ENCODE measurements at places on chromosomes 4 and X. TPM values are rescaled to one million over a fixed set of nuclear protein-coding genes. Genes with fewer than 3 reads are reported as not detected.
A peak's percentile ranks its signal among the peaks of the same experiment; 100 is the strongest.

MID2 gene
- total RNA-seq = 8.6 TPM

PTCHD1 gene
- total RNA-seq = not detected

DNA sequence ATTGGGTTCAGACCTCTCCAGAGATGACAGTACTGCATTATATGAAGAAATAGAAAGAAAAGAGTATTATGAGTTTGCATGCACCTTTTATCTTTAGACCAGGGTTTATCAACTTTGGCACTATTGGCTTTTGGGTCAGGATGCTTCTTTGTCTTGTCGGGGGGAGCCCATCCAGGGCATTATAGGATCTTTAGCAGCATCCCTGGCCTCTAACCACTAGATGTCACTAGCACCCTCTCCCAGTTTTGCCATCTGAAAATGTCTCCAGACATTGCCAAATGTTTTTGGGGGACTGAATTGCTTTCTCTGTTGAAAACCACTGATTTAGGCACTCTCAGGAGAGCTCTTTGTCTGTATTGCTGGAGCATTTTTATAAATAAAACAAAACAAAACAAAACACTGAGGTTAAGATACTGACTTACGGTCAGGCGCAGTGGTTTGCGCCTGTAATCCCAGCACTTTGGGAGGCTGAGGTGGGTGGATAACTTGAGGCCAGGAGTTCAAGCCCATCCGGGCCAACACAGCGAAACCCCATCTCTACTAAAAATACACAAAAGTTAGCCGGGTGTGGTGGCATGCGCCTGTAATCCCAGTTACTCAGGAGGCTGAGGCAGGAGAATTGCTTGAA is 23.6 kb downstream of the CA5B start:
- no peaks in the 10 kb centered on the region for H3K36me3 ChIP-seq
- peaks cover 35% of the 10 kb centered on the region for H3K4me1 ChIP-seq
- no peaks in the 10 kb centered on the region for H3K27me3 ChIP-seq
- peak; percentile 55 for DNase-seq
- H3K27ac ChIP-seq = peak overlapping the region; percentile 46
- H3K4me3 ChIP-seq = no peak overlapping the region

ELF4 gene
- 16.5 TPM for total RNA-seq

GRCh38 chr4:26080870-26081628 is 167.0 kb downstream of the SMIM20 start:
- H3K27me3 ChIP-seq = peaks cover 5% of the 10 kb centered on the region
- DNase-seq = no peak
- H3K4me1 ChIP-seq = peaks cover 83% of the 10 kb centered on the region
- H3K36me3 ChIP-seq = peaks cover 5% of the 10 kb centered on the region
- H3K4me3 ChIP-seq = no peak overlapping the region
- peak overlapping the region; percentile 79 for H3K27ac ChIP-seq

DNA sequence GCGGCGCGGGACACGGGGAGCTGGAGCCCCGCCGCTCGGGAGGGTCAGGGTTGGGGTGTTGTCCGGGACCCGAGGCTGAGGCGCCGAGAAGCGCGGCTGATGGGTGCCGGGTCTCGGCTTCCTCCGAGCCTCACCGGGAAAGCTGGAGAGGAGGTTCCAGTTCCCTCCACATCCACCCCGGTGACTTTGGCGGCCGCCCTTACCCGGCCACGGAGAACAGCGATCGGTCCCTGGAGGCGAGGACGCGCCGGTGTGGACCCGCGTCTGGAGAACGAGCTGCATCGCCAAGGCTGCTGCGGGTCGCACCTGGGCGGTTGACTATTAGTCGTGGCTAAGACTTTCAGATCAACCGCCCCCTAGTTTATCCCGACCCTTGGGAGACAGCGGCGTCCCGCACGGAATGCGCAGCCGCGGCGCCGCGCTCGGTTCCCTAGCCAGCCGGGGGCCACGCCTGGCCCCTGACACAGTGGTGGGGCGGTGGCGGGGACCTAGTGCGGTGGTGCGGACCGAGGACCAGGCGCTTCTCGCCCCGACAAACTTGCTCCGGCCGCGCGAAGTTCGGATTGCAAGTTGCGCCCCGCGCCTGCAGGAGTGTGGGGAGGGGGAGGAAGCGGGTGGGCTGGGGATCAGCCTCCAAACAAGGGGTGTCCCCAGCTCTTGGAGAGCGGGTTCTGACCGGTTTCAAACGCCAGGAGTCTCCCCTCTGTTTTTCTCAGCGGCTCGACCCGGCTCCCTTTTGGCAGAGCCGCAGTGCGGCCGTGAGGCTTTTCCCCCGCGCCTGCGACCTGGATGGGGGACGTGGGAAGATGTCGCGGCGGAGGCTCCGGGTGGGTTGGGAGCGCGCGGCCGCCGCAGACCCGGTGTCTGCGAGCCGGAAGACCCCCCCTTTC is 568 bp downstream of the FHDC1 start:
- peaks cover 44% of the 10 kb centered on the region for H3K27me3 ChIP-seq
- H3K27ac ChIP-seq = no peak overlapping the region
- no peaks in the 10 kb centered on the region for H3K36me3 ChIP-seq
- peak overlapping the region; percentile 59 for H3K4me3 ChIP-seq
- H3K4me1 ChIP-seq = peaks cover 16% of the 10 kb centered on the region
- DNase-seq = peak; percentile 22

- no peaks in the 10 kb centered on the region for H3K36me3 ChIP-seq
- no peak for DNase-seq
- H3K27me3 ChIP-seq = no peaks in the 10 kb centered on the region
These were observed 351.3 kb downstream of the NAP1L3 start for GRCh38 chrX:93322110-93322509.

DNA sequence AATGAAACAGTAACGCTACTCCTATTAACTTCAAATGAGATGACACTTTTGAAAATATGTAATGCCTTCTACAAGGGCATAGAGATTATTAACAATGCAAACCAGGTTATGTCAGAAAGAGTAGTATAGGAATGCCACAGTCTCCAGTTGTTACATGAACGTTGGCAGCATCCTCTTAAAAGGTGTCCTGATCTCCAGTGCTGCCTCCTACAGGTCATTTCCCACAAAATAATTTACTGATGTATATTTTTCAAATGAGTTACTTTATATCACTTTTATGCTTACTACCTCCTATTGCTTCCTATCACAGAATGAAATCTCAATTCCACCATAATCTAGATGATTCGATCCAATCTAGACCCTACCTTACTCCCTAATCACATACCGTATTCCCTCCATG is 195.2 kb upstream of the EPHA5 start:
- DNase-seq = no peak
- H3K27me3 ChIP-seq = no peaks in the 10 kb centered on the region
- no peak overlapping the region for H3K27ac ChIP-seq
- no peaks in the 10 kb centered on the region for H3K4me1 ChIP-seq
- no peaks in the 10 kb centered on the region for H3K36me3 ChIP-seq

DNA sequence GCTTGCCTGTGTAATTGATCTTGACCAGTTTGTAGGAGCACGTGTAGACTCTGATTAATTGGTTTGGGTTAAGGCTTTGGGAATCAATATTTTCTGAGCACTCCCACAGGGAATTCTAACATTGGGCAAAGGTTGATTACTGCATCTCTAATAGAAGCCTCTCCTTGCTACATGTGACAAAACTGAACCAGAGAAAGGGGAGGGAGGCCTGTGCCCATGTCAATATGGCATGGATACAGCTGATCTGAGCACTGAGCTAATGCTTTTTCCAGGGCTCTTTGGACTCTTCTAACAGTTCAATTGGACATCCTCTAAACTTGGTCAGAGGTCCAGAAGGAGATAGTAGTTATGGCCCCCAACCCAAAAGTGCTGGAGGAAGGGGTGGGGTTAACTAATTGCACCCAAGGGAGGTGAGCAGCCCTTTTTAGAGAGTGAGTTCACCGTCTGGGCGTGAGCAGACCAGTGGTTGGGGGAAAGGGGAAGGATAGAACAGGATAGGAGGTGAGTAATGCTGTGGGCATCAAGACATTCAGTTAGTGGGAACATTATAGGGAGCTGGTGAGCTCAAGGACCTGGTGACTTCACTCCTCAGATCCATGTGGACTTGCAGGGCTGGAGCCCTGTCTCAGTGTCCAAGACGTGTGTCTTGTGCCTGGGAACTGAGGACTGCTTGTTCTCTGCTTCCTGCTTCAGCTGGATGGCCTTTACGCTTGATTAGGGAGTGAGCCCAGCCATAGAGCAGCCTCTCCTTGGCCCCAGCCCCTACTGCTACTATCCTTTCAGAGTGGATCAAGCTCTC is 22.8 kb downstream of the MSN start:
- no peak overlapping the region for H3K4me3 ChIP-seq
- peaks cover 22% of the 10 kb centered on the region for H3K36me3 ChIP-seq
- H3K27ac ChIP-seq = peak overlapping the region; percentile 62
- no peak for DNase-seq
- peaks cover 92% of the 10 kb centered on the region for H3K4me1 ChIP-seq

- no peak overlapping the region for H3K4me3 ChIP-seq
- H3K27me3 ChIP-seq = no peaks in the 10 kb centered on the region
- DNase-seq = no peak
- no peaks in the 10 kb centered on the region for H3K4me1 ChIP-seq
These were observed 269.7 kb upstream of the PCDH7 start for GRCh38 chr4:30450474-30450873.

- H3K27me3 ChIP-seq = no peaks in the 10 kb centered on the region
- H3K4me3 ChIP-seq = peak within 1 kb of the TSS; percentile 88
- peaks cover 26% of the 10 kb centered on the region for H3K4me1 ChIP-seq
- peak within 1 kb of the TSS; percentile 97 for H3K27ac ChIP-seq
- peaks cover 14% of the 10 kb centered on the region for H3K36me3 ChIP-seq
These were observed at the start of gene RIBC1 for GRCh38 chrX:53422861-53423306. RIBC1 (plus strand) TSS chrX:53422873; CDS start chrX:53426277, 3,404 bp downstream.

- peak overlapping the region; percentile 100 for H3K4me3 ChIP-seq
- peaks cover 36% of the 10 kb centered on the region for H3K4me1 ChIP-seq
- H3K27ac ChIP-seq = peak overlapping the region; percentile 100
- no peaks in the 10 kb centered on the region for H3K27me3 ChIP-seq
- peaks cover 26% of the 10 kb centered on the region for H3K36me3 ChIP-seq
These were observed 1.1 kb downstream of the HCFC1 start for GRCh38 chrX:153970357-153971123.

GRCh38 chr4:104490096-104490769 is 4.5 kb downstream of the CXXC4 start:
- H3K36me3 ChIP-seq = no peaks in the 10 kb centered on the region
- H3K27me3 ChIP-seq = peaks cover 50% of the 10 kb centered on the region
- peaks cover 24% of the 10 kb centered on the region for H3K4me1 ChIP-seq
- H3K27ac ChIP-seq = no peak overlapping the region

GDPD2 gene
- not detected for total RNA-seq

DNA sequence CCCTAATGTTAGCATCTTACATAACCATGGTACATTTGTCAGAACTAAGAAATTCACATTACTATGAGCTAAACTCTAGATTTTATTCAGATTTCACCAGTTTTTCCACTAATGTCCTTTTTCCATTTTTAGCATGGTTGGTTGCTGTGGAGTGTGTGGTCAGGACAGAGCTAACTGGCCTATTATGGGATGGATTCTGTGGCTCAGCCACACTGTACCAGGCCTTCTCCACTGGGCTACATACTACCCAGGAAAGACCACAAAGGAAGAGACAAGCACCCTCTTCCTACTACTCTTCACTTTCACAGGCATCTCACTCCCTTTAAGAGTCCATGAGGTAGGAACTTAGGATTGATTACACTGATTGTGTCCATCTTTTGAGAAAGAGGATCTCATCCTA is 67.4 kb downstream of the ZNF827 start:
- no peak overlapping the region for H3K4me3 ChIP-seq
- H3K27ac ChIP-seq = no peak overlapping the region
- H3K36me3 ChIP-seq = peaks cover 23% of the 10 kb centered on the region
- H3K27me3 ChIP-seq = no peaks in the 10 kb centered on the region
- no peak for DNase-seq

DNA sequence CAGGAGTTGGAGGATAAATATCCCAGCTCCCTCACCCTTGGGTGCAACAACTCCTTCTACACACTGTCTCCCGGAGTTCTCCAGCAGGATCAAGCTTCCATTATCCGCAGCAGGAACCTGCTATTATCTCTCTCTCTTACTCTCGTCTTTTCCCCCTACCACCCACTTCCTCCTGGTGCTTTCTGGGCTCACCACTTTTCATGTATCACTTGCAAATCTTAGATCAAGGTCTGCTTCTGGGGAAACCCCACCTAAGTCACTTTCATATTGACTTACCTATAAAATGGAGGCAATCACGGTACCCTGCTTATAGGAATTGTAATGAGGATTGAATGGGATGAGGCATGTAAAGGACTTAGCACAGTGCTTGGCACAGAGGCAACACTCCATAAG is 589.5 kb downstream of the BCOR start:
- H3K27ac ChIP-seq = no peak overlapping the region
- DNase-seq = peak; percentile 52
- peaks cover 24% of the 10 kb centered on the region for H3K4me1 ChIP-seq
- H3K4me3 ChIP-seq = no peak overlapping the region
- no peaks in the 10 kb centered on the region for H3K27me3 ChIP-seq

- no peak overlapping the region for H3K27ac ChIP-seq
- no peaks in the 10 kb centered on the region for H3K27me3 ChIP-seq
- H3K36me3 ChIP-seq = peaks cover 46% of the 10 kb centered on the region
These were observed 6.6 kb upstream of the FAM53A start for GRCh38 chr4:1690698-1691097.

TMLHE gene
- total RNA-seq = 14.7 TPM

DNA sequence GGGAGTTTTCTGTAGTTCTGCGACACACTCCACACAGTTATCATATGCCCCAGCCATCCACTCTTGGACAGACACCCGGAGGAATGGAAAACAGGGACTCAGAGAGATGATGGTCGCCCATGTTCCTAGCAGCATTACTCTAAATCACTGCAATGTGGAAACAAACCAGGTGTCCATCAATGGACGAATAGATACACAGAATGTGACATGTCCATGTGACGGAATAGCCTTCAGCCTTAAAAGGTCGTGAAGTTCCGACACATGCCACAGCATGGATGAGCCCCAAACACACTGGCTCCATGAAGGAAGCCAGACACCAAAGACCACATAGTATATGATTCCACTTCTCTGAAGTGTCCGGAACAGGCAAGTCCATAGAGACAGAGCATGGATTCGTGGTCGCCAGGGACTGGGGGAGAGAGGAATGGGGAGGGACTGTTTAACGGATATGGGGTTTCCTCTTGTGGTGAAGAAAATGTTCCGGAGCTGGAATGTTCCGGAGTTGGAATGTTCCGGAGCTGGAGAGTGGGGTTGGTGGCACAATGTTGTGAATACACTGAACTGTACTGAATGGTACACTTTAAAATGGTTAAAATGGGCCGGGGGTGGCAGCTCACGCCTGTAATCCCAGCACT is 28.7 kb upstream of the AFAP1 start:
- DNase-seq = no peak
- H3K4me3 ChIP-seq = peak overlapping the region; percentile 2
- H3K27ac ChIP-seq = peak overlapping the region; percentile 74
- H3K27me3 ChIP-seq = no peaks in the 10 kb centered on the region

DNA sequence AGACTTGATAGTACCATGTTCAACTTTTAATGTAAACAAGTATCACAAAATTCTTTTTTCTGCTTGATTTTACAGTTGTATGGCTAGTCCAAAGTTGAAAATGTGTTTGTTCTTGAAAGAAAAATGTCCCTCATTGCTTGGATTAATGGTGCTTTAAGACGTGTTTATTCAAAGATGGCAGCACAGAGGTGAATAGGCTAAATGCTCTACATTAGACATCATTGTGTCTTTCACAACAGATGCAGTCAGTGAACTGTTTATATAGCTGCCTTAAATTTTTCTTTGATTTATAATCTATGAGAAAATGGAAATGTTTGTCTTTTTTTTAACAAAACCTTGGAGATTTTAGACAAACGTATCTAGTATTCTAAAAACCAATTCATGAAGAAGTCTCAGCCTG is 137.3 kb downstream of the BMPR1B start:
- no peak overlapping the region for H3K27ac ChIP-seq
- no peak for DNase-seq
- no peak overlapping the region for H3K4me3 ChIP-seq
- no peaks in the 10 kb centered on the region for H3K36me3 ChIP-seq
- H3K4me1 ChIP-seq = no peaks in the 10 kb centered on the region
- no peaks in the 10 kb centered on the region for H3K27me3 ChIP-seq

GRCh38 chr4:176676901-176677300 is 115.8 kb downstream of the VEGFC start:
- H3K4me1 ChIP-seq = no peaks in the 10 kb centered on the region
- no peak overlapping the region for H3K27ac ChIP-seq
- H3K4me3 ChIP-seq = no peak overlapping the region
- no peaks in the 10 kb centered on the region for H3K27me3 ChIP-seq
- no peak for DNase-seq
